ENCODE measurements at places on chromosomes 5 and 9.

DNA sequence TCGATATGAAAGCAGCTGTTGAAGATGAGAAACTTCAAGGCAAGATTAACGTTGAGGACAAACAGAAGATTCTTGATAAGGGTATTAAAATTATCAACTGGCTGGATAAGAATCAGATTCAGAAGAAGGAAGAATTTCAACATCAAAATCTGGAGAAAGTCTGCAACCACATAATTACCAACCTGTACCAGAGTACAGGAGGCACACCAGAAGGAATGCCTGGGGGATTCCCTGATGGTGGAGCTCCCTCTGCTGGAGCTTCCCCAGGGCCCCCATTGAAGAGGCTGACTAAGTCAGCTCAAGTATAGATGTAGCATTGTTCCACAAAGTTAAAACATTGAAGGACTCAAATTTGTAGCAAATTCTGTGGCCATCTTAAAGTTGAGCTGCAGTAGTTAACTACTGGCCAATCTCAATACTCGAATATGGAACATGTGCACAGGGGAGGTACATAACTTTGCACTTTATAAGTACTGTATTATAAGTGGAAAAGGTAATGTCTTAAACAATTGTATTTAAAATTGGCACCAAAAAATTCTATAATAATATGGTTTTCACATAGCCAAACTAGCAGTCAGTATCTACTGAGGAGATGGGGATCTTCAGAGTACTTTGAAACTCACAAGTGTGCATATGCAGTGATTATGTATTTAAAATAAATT, 237.5 kb downstream of the CHSY3 start:
- no peak for DNase-seq

DNA sequence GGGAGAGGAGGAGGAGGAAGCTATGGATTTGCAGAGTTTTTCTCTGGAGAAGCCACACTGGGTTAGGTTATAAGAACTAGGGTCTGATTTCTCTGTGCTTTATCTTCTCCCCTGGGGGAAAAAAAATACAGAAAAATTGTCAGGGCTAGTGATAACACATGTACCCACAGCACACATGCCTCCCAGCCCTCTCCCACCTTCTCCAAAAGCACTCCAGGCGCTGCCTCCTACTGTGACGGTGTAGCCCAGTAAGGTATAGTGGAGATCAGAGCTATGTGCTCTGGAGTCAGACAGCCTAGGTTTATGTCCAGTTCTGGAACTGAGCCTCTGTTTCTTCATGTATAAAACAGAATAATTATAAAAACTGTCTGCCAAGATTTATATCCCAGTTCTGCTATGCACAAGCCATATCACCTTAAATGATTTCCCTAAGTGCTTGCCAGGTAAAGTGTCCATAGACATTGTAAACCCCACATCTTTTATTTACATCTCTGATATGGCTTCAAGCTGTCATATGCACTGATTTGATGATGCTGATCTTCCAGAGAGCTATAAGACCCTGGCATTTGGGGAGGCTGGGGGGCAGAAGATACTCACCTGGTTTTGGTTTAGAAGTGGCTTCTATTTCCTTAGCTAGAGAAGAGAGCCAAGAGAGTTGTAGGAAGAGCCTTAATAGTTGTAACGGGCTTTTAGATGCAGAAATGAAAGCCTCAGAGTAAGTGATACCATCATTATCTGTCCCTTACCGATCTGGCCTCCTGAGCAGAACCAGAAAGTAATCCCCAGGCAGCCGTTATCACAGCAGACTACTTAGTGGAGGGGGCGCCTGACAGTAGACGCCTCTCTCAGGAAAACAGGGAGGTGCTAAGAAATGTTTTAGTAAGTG, 7.6 kb downstream of the SLC1A3 start:
- DNase-seq, result no peak

- DNase-seq, result no peak
Observed at GRCh38 chr5:58854441-58854840, 271.6 kb downstream of the RAB3C start.

GRCh38 chr5:119255571-119256356, 100.1 kb upstream of the TNFAIP8 start:
- peak; percentile 25 for DNase-seq

DNA sequence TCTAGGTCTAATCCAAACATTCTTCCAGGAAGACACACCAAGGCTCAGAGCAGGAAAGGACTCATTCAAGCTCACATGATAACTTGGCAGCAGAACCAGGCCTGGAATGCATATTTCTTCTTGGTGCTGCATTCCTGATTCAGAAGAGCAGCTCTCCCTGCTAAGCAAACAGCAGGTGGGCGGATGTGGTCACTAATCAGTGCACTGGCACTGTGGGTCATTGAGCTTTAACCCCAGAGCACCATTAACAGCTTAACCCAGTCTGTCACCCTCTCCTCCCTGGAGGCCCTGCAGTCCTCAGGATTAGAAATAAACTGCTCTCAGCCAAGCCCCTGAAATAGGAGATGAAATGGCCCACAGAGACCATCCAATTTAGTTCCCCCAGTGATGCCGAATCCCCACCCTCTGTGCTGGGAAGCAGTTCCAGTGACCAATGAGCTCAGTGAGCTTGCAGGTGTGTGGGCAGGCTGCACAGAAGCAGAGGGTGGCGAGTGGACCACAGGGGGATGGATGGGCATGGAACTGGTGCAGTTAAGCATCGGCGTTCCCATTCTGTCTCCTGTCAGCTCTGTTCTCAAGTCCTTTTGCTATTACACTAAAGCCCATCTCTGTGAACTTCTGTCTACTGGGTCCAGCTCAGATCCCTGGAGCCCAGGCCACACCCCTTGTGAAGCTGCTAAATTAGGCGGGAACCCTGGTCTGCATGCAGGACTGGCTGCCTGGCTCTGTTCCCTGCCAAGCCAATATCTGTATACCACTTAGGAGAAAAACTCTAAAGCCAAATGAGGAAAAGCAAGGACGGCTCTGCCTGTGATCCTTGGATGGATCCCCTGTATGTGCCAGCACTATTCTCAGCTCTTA, 16.6 kb upstream of the MEGF9 start:
- peak; percentile 62 for DNase-seq

DNA sequence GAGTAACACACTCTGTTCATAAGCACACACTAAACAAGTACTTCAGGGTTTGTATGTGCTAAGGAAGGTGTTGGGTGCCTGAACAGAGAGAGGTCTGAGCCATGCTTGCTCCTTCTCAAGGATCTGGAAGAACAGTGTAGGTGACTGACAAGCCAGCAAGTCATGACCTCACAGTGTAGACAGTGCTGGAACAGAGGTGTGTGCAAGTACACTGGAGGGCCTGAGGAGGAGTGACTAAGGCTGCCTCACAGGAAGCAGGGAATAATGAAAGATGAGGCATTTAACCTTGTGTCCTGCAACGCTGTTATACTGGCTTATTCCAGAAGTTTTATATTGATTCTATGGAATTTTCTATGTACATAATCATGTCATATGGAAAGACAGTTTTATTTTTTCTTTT, 83.9 kb downstream of the TMEM174 start:
- DNase-seq, result no peak

GRCh38 chr5:76960004-76960625, 7.3 kb downstream of the CRHBP start:
- no peak for DNase-seq

GRCh38 chr5:143880178-143880577, 68.2 kb downstream of the HMHB1 start:
- DNase-seq, result no peak

- no peak for DNase-seq
Observed at GRCh38 chr5:123438902-123439301, 15.7 kb upstream of the CEP120 start.

DNA sequence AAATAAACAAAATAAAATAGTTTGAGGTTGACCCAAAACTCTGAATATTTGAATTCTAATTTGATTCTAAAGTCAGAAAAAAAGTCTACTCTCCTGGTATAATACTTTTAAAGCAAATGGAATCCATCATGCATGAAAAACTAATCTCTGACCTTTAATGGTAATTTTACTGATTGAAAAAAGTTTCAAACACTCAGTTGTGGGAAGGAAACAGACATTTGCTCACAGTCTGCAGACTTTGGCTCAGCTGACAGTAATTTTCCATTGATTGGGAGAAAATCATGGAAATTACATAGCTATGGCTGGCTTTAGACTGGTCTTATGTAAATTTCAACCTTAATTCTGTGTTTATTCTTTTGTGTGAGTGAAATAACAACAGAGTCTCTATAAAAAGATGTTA, 574.3 kb downstream of the PDE4D start:
- no peak for DNase-seq

- no peak for DNase-seq
Observed at GRCh38 chr5:89351222-89351621, 468.2 kb upstream of the MEF2C start.

DNA sequence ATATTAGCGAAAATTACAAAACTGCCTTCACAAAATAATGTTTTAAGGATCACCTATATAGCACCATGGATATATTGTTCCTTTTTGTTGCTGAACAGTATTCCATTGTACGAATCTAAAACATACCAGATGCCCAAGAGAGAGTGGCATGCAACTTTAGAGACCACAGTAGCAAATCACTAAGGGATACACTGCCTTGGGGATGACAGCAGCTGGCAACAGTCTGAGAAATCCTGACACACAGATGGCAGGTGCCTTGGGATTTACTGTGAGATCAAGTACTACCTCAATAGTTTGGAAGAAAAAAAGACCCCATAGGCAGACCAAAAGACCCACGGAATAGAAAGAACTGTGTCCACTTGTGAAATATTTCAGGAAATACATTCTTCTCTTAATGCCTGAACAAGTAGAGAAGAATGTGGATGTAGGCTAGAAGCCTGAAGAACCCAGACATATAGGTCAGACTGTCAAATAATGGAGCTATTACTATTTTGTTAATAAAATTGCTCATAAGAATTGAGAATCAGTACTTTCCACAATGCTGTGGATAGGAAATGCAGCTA, 53.4 kb downstream of the PLPP1 start:
- no peak for DNase-seq

All from mucosa of gallbladder (tissue), 1 donor.